ENCODE measurements at places on chromosomes 3 and 15. TPM values are rescaled to one million over a fixed set of nuclear protein-coding genes. Genes with fewer than 3 reads are reported as not detected.

Gene TBC1D23
- total RNA-seq, result 84.5 TPM

Gene SPTBN5
- total RNA-seq, result 0.29 TPM

Gene RARB
- 15.5 TPM for total RNA-seq

Gene SCN5A
- 0.29 TPM for total RNA-seq

Gene C2CD4A
- total RNA-seq, result not detected

Gene TNNC1
- not detected for total RNA-seq

Gene LCTL
- 2.6 TPM for total RNA-seq

Gene CCR9
- total RNA-seq, result not detected

Gene FSTL1
- total RNA-seq, result 752 TPM

Gene PPM1L
- total RNA-seq, result 0.87 TPM

Gene TTLL13
- total RNA-seq, result not detected

Gene CCDC39
- 0.17 TPM for total RNA-seq

Gene GOLGA8T
- not detected for total RNA-seq

Gene NTRK3
- total RNA-seq, result 0.17 TPM

Gene SLC12A8
- total RNA-seq, result 10.9 TPM

Gene TPRG1
- total RNA-seq, result 0.17 TPM

Gene SLC28A1
- total RNA-seq, result not detected

Gene FBXO40
- not detected for total RNA-seq

Gene RETNLB
- total RNA-seq, result not detected

Gene HHLA2
- total RNA-seq, result not detected

Measured in smooth muscle cell of trachea (primary cell).